ENCODE measurements at places on chromosomes 3 and 15.

- peaks cover 7% of the 10 kb centered on the region for H3K4me1 ChIP-seq
- no peak for DNase-seq
- no peaks in the 10 kb centered on the region for H3K27me3 ChIP-seq
- H3K36me3 ChIP-seq: no peaks in the 10 kb centered on the region
- no peak overlapping the region for H3K4me3 ChIP-seq
These were observed 3.4 kb upstream of the AEN start for GRCh38 chr15:88617790-88618189.

DNA sequence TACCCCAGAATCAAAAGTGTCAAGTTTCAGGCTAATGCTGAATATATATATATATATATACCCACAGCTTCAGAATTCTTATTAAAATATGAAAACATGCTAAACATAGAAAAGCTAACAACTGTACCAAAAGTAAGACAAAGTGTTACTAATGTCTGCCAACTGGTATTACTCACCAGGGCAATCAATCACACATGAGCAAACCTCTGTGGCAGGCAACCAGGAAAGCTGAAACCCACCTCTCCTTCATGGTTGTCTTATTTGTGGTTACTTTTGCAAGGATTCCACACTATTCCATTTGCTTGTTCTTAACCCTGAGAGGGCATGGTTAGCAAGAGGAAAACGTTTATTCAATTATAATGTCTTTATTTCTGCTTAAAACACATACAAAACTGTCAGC, 512.3 kb upstream of the MDFIC2 start:
- no peaks in the 10 kb centered on the region for H3K36me3 ChIP-seq
- H3K4me3 ChIP-seq: no peak overlapping the region
- H3K27ac ChIP-seq: no peak overlapping the region

- no peak overlapping the region for H3K27ac ChIP-seq
- no peaks in the 10 kb centered on the region for H3K36me3 ChIP-seq
- H3K4me3 ChIP-seq: no peak overlapping the region
- DNase-seq: no peak
- no peaks in the 10 kb centered on the region for H3K27me3 ChIP-seq
These were observed 355.8 kb upstream of the IL12A start for GRCh38 chr3:159632851-159633250.

DNA sequence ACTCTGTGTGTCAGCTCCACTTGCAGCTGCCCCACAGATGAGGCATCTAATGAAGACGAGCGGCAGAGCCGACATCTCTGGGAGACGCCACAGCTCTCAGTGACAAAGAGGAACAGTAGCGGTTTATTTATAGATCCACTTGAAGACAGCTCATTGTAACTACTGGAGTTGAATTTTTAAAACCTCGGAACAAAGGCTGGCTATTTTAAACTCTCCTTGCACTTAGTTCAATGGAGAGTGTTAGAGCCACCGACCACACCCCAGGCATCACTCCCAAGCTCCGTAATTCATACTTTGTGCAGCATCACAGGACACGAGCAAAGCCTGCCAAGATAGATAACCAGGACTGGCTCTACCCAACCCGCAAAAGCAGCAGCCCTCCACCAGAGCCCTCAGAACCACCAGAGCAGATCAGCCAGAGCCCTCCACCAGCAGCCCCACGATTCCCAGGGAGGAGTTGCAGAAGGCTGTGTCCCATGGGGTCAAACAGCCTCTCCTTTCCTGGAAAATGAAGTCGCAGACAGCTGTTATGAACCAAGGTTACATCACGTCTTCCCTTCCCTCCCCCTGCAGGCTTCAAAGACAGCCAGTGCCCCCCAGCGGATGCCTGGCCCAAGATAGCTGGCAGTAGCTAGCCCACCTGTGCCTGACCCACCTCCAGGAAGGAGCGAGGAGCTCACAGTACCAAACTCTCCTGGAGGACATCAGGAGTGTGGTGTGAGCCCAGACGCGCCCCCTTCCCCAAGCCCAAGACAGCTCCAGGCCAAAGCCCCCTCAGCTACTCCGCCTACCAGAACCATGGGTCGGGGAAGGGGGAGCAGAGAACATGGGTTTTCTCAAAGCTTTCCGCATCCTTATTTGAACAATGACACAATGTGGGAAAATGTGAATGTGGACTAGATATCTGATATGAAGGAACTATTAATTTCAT, 45.7 kb downstream of the POC1A start:
- no peak overlapping the region for H3K27ac ChIP-seq
- H3K4me3 ChIP-seq: no peak overlapping the region
- H3K36me3 ChIP-seq: no peaks in the 10 kb centered on the region

DNA sequence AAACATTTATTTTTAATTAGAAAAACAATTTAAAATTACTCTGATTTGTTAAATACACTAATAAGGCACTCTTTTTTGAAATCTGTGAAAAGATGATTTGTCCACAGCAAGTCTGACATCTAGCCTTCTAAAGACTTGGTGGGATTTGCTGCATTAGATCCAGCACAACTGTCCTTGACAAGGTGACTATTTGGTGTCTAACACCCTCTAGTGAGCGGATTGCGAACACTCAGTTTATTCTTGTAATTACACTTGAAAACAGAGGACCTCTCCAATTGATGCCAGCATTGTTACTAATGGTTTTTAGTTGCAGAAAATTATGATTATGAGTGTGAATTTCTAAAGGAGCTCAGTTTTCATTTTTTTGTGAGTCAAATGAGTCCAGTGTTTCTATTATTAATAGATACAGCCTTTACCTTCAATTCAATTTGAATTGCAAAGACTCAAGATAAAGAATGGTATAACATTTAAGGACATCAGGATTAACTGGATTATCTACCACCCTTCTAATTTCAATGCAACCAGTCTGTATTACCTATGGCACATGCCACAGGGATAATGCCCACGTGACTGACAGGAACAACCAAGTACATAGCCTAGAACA, 29.7 kb upstream of the STRIT1 start:
- H3K27me3 ChIP-seq: no peaks in the 10 kb centered on the region
- no peaks in the 10 kb centered on the region for H3K36me3 ChIP-seq
- H3K4me3 ChIP-seq: no peak overlapping the region
- DNase-seq: no peak
- no peaks in the 10 kb centered on the region for H3K4me1 ChIP-seq
- no peak overlapping the region for H3K27ac ChIP-seq

DNA sequence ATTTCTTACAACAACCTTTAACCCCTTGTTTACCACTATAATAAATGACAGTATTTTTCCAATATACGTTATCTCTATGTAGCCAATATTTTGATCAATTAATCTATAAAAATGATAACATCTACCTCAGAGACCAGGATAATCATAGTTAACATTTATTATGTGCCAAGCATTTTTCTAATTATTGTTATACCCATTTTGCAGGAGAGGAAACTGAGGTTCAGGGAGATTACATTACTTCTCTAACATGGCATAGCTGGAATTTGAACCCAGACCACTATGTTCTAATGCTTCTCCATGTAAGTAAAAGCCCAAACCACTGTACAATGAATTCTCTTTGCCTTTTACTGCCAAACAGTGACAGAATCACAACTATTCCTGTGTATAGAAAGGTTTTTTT, 113.4 kb upstream of the PFN2 start:
- no peaks in the 10 kb centered on the region for H3K36me3 ChIP-seq
- no peaks in the 10 kb centered on the region for H3K4me1 ChIP-seq
- H3K27ac ChIP-seq: no peak overlapping the region

DNA sequence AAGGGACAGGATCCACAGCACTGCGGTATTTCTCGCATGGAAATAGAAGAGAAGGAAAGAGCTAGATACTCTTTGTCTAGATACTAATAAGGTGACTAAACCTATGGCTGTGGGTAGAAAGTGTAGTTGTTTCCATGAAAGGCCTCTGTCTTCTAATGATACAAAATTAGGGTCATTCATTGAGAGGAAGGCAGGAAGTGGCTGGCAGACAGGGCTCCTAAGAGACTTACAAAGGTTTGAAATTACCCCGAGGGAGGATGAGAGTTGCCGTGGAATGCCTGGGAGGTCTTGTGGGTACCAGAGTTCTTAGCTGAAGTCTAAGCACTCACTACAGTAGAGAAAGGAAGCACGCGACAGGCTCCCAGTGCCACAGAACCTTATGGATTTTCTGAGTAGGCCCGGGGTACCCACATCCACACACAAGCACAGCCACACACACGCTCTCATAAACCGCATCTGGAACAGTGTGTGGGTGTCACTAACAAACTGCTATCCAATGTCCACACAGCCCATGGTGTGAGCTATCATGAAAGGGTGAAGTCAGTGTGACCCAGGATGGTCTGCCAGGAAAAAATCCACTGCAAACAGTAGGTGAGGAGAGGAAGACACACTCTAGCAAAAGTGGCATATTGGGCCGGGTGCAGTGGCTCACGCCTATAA, 221.4 kb downstream of the FAM43A start:
- H3K4me3 ChIP-seq: no peak overlapping the region
- no peaks in the 10 kb centered on the region for H3K27me3 ChIP-seq
- no peaks in the 10 kb centered on the region for H3K36me3 ChIP-seq
- no peak overlapping the region for H3K27ac ChIP-seq

DNA sequence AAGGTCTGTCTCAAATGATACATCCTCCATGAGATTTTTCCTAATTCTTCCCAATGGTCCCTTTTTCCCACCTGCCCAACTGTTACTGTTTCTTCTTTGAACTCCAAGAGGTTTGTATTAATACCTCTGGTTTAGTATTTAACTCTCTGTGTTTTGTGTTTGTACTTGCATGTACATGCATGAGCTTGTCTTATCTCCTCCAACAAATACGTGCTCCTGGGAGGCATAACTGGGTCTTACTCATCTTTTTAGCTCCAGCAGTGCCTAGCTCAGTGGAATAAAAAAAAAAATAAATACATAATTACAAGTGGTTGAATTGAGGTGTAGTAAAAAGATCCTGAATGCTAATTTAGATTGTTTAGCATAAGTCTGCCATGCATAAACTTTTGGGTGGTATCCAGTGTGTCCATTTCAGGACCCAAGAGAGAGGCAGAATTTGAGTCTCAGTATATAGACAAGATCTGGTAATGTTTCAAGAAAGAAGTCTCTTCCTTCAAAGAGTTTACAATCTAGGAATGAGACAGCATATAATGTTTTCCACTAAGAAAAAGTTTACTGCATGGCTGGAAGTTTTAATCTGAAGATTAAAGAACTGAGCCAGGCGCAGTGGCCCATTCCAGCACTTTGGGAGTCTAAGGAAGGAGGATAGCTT, 1.7 kb upstream of the LYSMD2 start:
- H3K4me3 ChIP-seq: no peak overlapping the region
- no peak for DNase-seq
- H3K27me3 ChIP-seq: no peaks in the 10 kb centered on the region
- no peaks in the 10 kb centered on the region for H3K36me3 ChIP-seq
- H3K4me1 ChIP-seq: peaks cover 33% of the 10 kb centered on the region
- H3K27ac ChIP-seq: peak overlapping the region; percentile 83

DNA sequence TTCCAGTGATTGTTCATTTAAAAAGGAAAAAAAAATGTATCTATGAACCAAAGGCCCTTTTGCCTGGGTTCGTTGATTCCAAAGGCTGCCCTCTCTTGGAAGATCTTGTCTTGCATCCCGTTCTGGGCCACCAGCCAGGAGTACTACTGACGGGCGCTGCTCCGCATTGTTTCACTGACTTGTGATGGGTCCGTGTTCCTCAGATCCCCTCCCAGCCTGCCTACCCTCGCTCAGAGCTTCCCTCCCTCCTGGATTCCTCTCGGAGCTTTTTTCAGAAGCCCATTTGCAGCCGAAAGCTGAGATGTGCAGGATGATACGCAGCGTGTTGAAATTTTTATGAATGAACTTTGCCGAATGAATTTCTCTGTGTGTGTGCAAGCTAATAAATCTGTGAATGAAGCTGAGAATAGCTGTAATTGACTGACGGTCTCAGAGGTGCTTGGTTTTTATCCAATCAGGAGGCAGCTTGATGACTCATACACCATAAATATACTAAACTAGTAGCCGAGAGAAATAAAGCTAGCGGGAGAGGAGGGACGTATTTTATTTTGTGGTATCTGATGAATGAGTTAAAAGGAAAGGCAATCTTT, at the start of gene SHC4:
TSS of gene SHC4 (minus strand) at position 396 of the 590 bp plus-strand sequence. CDS start 904 bp downstream, outside the sequence.
- H3K36me3 ChIP-seq: no peaks in the 10 kb centered on the region
- H3K4me1 ChIP-seq: peaks cover 10% of the 10 kb centered on the region
- peaks cover 19% of the 10 kb centered on the region for H3K27me3 ChIP-seq
- H3K4me3 ChIP-seq: peak within 1 kb of the TSS; percentile 59

DNA sequence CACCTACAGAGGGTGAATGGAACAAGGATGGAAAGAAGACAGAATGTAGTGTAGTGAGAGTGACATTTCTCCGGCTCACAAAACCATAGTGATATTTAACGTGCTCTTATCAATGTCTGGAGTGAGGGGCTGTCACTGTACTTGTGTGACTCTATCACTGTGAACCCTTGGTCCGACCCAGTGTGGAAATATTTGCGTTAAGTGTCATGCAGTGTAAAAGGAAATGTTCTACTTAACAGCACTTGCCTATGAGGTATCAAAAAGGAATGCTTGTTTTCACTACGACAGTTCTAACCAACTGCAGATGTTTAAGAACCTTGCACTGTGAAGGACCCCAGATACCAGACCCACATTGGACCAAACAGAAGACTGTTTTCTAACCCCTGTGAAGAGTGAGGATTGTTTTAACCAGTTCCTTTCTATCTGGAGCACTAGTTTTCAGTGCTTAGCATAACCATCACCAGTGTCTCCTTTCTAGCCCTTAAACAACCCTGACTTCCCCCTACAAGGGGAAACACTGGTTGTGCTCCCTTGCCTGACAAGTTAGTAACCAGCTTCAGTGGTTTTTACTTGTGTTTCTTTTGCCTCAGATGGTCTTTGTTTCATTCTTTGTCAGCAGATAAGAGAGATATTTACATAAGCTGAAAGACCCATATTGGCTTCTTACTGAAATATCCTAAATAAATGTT, 144.7 kb upstream of the ABHD17C start:
- no peaks in the 10 kb centered on the region for H3K4me1 ChIP-seq
- no peaks in the 10 kb centered on the region for H3K27me3 ChIP-seq
- no peaks in the 10 kb centered on the region for H3K36me3 ChIP-seq
- H3K27ac ChIP-seq: no peak overlapping the region

DNA sequence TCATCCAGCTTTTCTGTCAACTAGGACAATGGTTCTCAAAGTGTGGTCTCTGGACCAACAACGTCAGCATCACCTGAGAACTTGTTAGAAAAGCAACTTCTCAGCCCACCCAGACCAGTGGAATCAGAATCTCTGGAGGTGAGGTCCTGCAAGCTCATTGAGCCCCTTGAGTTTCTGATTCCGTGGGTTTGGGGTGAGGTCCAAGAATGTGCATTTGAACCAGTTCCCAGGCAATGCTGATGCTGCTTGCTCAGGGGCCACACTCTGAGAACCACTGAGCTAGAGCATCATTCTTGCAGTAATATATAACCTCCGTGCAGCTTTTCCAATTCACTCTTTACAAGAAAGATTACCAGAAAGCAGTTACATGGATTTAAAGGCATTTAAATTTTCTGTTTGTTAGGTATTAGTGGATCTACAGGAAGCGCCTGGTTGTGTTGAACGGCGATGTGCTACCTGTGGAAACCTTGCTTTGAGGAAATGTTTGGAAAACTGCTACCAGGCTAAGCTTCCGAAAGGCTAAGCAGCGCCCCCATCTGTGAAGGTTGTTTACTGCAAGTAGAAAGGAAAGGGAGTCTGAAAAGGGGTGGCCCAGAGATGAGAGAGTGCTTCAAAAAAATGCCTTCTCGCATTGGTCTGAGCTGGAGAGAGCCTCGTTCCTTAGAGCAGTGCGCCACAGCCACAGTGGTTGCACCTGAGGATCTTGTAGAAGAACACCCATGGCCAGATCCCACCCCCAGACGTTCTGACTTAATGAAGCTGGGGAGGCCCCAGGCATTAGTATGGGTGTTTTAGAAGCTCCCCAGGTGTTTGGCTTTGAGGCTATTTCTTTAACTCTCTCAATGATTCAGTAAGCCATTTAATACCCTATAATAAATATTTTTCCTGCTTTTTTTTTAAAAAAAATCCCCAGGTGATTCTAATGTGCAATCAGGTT, 50.0 kb downstream of the RLBP1 start:
- H3K27me3 ChIP-seq: no peaks in the 10 kb centered on the region
- H3K4me3 ChIP-seq: no peak overlapping the region
- no peak for DNase-seq
- no peaks in the 10 kb centered on the region for H3K4me1 ChIP-seq
